T-helper 1 cell (primary cell): ENCODE measurements at places on chromosomes 6 and 20.

DNA sequence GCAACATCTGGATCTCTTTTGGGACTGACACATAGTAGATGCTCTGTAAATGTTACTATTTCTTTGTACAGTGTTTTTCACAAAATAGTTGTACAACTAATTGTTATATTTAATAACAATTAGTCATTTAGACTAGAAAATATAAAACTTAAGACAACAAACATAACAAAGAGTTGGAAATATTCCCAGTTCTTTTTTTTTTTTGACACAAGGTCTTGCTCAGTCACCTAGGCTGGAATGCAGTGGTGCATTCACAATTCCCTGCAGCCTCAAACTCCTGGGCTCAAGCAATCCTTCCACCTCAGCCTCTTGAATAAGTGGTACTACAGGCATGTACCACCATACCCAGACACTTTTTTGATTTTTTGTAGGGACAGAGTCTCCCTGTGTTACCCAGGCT lies 105.8 kb downstream of the UTRN start:
- DNase-seq, result no peak

DNA sequence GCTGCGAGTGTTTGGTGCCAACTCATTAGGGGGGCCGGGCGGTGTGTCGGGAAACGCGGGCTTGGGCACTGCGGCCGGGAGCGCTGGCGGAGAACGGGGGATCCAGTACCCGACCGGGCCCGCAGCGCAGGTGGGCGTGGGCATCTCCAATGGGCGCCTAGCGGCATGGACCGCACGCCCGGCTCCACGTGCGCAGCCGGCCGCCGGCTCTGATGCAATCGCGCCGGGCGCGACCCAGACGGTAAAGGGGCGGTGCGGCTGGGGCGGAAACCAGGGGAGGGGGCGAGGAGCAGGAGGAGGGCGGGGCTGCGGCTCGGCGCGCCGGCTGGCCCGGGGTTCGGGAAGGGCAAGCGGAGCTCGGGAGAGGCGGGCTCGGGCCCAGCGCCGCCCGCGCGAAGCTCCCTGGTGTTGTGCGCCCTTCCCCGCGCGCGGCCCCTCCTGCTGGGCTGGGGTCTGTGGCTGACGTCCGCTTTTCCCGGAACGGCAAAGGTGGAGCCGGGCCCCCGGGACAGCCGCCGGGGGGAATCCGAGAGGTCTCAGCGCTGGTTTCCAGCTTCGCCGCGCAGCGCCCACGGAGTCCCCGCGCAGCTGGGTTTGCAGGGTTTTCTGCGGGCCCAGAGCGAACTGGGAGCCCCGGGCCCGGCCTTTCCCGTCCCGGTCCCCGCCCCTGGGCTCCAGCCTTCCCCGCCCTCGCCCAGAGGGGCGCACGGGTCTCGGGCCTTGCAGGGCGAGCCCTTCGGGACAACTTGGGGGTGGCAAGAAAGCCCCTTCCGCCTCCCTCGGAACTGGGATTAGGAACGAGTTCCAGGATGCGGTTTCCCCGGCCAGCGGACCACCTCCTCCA lies 867 bp downstream of the MTHFD1L start:
- DNase-seq, result peak; percentile 52

DNA sequence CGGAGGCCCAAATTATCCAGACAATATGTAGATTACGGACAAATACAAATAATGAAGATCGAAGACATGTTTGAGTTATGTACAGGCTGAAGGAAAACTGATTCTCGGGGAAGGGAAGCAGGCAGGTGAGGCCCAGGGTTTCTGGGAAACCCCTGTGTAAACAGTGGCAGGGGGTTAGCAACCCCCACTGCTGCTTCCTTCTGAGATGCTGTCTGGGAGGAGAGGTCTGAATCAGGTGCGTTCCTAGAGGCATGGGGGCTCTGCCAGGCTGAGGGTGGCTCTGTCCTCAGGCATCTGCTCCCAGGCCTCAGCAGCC lies 7.2 kb upstream of the MDGA1 start:
- no peak for DNase-seq

GRCh38 chr6:20266851-20267608 lies 54.8 kb upstream of the MBOAT1 start:
- no peak for DNase-seq

DNA sequence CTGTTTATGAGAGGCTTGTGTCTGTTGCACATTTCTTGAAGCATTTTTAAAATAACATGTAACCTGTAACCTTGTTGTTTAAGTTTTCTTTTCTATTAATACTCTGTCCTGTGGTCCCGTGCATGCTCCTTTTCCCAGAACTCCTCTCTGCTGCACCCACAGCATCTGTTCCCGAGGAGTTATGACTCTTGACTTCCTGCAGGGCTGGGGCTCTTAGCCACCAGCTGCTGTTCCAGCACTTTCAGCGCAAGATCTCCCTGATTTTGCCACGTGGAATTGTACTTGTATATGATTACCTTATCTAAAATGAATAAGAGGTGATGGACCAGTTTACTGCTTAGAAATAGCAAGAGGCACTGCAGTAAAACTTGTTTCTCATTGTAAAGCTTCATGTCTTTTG lies 150.6 kb downstream of the QKI start:
- DNase-seq, result no peak

DNA sequence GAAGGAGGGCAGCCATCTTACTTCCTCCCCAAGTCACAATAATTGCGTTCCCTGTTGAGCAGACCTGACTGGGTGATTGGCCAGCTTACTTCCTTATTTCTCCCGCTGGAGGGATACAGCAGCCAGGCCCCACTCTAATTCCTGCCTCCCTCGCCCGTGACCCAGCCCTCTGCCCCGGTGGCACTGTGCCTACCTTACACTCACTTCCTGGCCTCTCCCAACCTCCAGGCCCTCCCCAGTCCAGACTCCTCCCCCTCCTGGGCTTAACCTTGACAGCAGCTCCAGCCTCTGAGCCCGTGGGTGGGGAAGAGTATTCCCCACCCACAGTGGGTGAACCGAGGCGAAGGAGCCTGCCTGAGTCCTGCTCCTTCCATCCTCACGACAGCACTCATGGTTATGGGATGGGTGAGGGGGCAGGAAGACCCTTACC lies 3.0 kb downstream of the BAK1 start:
- DNase-seq, result no peak

DNA sequence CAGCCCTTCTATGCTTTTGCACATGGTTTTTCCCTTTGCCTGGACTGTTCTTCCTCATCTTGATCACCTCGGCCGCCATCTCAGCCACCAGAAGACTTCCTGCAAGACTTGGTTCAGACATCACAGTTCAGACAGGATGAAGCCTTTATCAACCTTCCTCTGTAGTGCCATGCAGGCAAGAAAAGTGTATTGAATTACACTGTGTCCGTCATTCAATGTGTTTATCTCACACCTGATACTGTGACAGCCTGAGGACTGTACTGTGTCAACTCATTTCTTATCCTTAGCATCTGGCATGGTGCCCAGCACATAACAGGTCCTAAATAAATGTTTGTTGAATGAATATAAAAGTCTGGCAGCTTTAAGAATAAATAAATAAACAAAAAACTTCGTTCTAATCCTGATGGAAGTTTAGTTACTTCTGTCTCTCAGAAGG lies 133.3 kb upstream of the MAN1A1 start:
- no peak for DNase-seq

- no peak for DNase-seq
Observed at GRCh38 chr6:42808492-42809483, 26.9 kb downstream of the BICRAL start.
